GM23248 (cell line): ENCODE measurements at places on chromosomes 7 and 10. TPM values are rescaled to one million over a fixed set of nuclear protein-coding genes. Genes with fewer than 3 reads are reported as not detected.

IRF5 gene
- under 0.01 and 1.6 TPM in 2 replicates for total RNA-seq

SYT15 gene
- 0.89 and 1.2 TPM in 2 replicates for total RNA-seq

IL2RA gene
- not detected in 2 replicates for total RNA-seq

ITGA8 gene
- total RNA-seq = 0.32 TPM in 1 of 2 replicates, not detected in the other

GRCh38 chr7:123645516-123645915 is 10.2 kb upstream of the LMOD2 start:
- no peak for DNase-seq

GRCh38 chr7:99305473-99306260 is 20.0 kb upstream of the ARPC1A start:
- peak; percentile 12 for DNase-seq

GRCh38 chr10:6591668-6592067 is 11.6 kb upstream of the PRKCQ start:
- no peak for DNase-seq

- DNase-seq = no peak
Observed at GRCh38 chr7:151834271-151835035, 42.5 kb downstream of the PRKAG2 start.

GRCh38 chr7:119620769-119621168 is 652.2 kb upstream of the KCND2 start:
- no peak for DNase-seq

DNA sequence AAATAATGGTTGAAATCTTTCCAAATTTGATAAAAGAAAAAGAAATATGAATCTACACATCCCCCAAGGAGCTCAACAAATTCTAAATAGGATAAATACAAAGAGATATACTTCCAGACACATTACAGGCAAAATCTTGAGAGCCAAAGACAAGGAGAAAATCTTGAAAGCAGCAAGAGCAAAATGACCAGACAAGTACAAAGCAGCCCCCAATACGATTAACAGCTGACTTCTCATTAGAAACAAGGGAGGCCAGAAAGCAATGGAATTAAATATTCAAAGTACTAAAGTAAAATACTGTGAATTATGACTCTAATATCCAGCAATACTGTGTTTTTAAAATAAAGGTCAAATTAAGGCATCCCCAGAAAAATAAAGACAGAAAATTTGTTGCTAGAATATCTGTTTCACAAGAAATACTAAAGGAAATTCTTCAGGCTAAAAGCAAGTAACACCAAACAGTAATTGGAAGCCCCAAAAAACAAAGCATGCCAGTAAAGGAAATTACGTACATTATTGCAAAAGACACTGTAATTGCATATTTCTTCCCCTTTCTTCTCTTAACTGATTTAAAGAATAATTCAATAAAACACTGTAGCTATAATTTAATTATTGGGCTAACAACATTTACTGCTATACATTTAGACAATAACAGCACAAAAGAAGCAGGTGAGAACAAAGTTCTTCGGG is 36.4 kb downstream of the ZNF438 start:
- peak; percentile 20 for DNase-seq

- no peak for DNase-seq
Observed at GRCh38 chr7:105917659-105918058, 41.3 kb upstream of the ATXN7L1 start.
